SJSA1 (cell line): ENCODE measurements at places on chromosomes 2 and 18. TPM values are rescaled to one million over a fixed set of nuclear protein-coding genes. Genes with fewer than 3 reads are reported as not detected.

PDE11A gene
- total RNA-seq: 0.38 and 0.42 TPM in 2 replicates

EGR4 gene
- total RNA-seq: not detected in 2 replicates

BCL11A gene
- total RNA-seq: 0.03 and 0.13 TPM in 2 replicates

DSG1 gene
- total RNA-seq: not detected in 2 replicates

CDCA7 gene
- total RNA-seq: 54.4 and 60.7 TPM in 2 replicates

EMX1 gene
- not detected in 2 replicates for total RNA-seq

INPP5D gene
- total RNA-seq: 2.6 and 13.3 TPM in 2 replicates

UGT1A7 gene
- not detected in 2 replicates for total RNA-seq

FSHR gene
- not detected in 2 replicates for total RNA-seq

KRTCAP3 gene
- not detected in 2 replicates for total RNA-seq

LIMS3 gene
- 0.61 and 11.6 TPM in 2 replicates for total RNA-seq

DNA sequence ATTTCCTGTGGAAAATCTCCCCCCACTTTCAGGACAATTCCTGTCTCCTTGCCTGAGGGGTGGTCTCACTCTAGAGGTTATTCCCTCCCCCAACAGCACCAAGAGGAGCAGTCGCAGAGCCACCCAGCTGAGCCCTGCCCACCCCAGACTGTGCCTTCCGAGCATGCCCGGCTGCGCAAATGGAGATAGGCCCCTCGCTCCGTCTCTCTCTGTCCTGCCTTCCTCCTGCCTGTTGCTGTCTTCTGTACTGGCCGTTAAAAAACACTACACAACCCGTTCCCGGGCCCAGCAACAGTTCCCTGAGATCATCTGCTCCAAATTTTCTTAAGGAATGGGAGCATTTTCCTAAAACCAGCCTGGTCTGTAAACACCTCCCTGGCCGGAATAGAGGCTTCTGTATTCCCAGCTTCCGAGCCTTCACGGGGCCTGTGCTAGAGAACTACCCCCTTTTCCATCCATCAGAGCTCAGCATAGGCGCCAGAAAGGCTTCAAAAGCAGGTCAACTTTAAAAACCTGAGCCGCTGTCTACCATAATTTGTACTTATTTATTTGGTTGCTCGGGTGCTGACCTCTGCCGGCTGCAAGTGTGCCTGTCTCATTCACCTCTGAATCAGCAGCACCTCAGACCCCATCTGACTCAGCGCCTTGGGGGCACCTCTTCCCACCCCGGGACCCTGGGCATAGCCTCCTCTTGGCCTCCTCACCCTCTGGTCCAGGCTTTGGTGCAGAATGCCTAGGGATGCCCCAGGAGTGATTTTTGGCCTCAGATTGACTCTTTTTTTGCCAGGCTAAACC, 159.4 kb downstream of the PXDN start:
- DNase-seq: no peak

- peak; percentile 10 for DNase-seq
Observed at GRCh38 chr2:70725505-70725904, 42.5 kb downstream of the ADD2 start.

DNA sequence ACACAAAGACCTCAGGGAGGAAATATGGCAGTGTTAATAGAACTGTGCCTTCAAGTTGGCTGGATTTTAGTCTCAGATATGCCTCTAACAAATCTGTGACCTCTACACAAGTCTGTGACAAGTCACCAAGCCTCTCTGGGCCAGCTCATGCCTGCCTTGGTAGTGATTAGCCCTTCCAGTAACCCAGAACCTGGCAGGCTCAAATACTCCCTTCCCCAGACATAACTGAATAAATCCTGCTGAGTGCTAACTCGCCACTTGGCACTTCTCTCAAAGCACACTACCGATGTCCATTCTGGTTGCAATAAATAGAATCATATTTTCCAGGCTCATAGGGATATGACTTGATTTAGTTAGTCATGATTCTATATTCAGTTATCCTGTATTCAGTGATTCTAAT, 15.3 kb upstream of the THSD7B start:
- DNase-seq: no peak

- DNase-seq: peak; percentile 57
Observed at GRCh38 chr2:196249860-196250259, 78.5 kb upstream of the STK17B start.

DNA sequence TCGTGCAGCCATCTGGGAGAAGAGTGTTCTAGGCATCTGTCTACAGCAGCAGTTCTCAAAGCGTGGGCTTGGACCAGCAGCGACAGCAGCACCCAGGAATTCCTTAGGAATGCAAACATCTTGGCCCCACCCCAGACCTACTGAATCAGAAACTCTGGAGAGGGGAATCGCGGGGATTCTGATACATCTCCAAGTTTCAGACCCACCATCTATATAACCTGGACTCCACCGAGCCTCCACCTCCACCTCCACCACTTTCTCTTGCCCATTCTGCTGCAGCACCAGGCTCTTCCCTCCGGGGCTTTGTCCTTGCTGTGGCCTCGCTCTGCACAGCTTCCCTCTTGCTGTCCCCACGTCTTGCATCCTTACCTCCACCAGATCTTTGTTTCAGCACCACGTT, 256.4 kb downstream of the BCL2 start:
- DNase-seq: peak; percentile 83

GRCh38 chr2:12501469-12502158, 215.1 kb upstream of the TRIB2 start:
- no peak for DNase-seq

- no peak for DNase-seq
Observed at GRCh38 chr2:197079414-197079813, 152.9 kb upstream of the PGAP1 start.

DNA sequence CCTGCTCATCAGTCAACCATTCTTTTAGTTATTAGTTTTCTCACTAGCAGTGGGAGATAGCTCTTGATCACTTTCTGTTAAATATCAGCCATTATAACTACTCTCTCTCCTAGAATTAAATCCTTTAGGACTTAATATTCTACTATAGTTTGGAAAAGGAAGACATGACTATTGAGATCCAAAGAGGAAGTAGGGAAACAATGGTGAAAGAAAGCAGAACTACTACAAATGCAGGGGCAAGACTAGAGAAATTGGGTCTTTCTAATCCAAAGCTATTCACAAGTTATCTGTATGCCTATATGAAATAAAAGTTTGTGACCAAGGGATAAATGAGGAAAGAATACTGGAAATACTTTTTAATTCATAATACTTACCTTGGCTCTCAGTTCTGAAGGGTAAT, 65.1 kb downstream of the SRBD1 start:
- no peak for DNase-seq

DNA sequence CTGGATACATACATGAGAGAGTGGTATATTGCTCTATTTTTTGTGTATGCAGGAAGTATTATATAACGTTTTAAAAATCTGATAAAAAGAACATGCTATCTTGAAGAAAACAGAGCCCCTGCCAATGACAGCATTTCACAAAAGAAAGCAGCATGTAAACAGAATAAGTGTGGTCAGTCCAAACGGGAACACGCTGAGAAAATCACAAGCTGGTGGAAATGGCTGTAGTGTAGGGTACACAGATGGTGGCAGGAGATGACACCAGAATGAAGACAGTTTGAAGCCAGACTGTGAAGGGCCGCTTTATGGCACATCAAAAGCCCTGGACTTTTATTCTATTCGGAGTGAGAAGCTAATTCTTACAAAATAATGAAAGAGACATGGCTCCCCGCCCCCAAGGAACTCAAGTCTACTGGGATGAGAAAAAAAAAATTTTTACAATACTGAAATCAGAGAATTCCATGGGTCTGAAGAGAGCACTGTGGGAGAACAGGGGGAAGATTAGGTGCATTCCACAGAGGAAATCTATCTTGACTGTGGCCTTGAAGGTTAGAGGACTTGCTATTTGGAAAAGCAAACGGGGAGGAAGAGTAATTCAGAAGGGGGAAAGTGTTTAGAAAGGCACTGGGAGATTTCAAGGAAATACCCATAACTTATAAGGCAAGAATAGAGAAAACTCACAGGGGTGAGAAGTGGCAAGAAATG, 217.7 kb upstream of the SMAD7 start:
- no peak for DNase-seq

DNA sequence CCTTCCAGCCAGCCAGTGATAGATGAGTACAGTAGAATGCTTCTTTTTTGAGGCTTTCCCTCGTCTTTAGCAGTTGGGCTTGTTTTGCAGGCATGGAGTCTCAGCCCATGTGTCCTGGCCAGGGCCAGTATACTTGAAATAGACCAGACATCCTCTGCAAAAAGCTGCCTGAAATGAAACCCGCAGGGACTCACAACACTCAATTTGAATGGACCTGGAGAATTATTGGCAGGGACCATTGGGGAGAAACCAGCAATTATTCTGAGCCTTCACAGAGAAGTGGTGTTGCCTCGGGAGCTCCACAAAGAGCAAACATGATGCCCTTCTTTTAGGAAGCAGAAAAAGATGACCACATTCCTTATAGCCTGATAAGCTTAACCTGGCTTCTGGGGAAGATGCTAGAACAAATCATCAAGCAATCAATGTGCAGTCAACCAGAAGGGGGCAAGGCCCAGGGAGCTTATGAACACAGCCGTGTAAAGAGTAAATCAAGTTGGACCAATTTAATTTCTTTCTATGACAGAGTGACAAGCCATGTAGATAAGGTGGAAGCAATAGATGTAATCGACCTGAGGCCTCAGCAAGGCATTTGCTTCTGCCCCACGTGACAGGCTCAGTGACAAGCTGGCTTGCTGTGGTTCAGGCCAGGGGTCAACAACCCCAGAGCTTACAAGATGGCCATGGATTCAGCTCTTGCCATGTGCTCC, 42.1 kb downstream of the BOD1L2 start:
- no peak for DNase-seq

DNA sequence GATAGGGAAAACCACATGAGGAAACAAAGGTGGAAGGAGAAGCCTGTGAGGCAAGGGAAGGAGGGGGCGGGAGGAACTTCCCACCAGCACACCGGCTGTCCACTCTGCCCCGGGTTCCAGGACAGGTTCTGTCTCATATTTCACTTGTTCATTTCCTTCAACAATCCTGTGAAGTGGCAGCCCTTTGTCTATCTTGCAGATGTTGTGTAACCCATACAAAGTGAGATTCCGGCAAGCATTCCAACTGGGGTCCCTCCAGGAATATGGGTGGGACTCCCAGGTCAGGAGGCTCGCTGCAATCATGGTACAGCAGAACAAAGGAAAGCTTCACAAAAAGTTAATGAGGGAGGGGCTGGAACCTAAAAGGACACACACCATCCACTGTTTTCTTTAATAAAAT, 271.3 kb upstream of the PXDN start:
- DNase-seq: no peak

DNA sequence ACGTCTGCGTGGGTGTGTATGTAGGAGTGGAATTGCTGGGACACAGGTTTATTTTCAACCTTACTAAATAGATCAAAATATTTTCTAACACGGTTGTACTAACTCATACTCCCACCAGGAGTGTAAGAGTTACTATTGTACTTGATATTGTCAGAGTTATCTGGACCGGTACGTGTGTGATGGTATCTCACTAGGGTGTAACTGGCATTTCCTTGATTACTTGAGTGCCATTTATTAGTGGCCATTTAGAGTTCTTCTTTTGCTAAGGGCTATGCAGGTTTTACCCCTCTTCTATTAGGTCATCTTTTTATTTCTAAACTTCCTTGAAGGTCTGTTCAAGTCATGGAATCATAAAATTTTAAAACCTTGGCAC, 33.5 kb downstream of the CENPO start:
- no peak for DNase-seq

DNA sequence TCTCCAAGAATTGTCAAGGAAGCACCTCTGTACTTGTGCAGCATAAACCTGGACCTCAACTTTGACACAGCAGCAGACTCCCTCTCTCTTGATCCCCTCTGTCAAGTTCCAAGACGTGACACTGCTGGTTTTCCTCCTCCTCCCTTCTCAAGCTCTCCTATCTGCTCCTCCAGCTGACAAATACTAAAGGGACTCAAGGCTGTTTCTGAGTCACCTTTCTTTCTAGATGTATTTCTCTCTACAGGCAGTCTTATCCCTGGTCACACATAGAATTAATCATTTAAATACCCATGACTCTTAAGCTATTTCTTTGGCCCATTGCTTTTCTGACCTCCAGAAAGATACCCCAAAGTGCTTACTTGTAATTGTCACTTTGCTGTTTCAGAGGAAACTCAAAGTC, 53.5 kb downstream of the SEPTIN10 start:
- no peak for DNase-seq

DNA sequence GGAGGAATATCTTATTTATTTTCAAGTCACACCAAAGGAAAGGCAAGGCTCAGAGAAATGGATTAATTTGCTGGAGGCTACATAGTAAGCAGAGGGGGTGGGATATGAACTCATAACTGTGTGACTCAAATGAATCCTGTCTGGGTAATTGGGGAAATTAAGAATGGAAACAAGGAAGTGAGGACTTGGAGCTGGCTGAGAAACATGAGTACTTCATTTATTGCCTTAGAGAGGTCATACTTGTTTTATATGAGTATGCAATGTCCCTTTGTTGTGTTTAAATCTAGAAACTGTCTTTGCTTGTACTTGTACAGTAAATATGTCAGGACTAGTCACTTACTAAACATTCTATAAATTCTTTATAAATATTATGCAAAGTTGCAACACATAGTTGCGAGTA, 2166.7 kb upstream of the PIK3C3 start:
- no peak for DNase-seq

DNA sequence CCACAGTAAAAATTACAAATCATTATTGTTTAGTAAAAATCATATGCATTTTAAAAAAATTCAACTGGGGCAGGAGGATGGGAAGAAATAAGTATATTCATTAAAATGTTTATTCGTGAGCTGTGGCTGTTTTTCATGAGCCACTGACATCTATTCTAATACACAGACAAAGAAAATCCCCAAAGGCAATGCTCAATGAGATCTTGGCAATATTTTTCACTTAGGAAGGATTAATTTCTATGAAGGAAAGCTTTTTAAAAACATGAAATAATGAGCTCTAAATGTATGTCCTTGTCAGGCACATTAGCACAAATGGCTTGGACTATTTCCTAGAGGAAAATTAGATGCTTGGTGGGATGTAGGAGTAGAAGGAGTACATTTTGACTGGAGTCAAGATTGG, 262.0 kb upstream of the MMADHC start:
- no peak for DNase-seq
